Cardiac atrium fibroblast (primary cell): ENCODE measurements at places on chromosomes 2 and 18. TPM values are rescaled to one million over a fixed set of nuclear protein-coding genes. Genes with fewer than 3 reads are reported as not detected.

The RIT2 gene
- total RNA-seq: not detected in 2 replicates

The FRZB gene
- total RNA-seq: 0.49 TPM in 1 of 2 replicates, not detected in the other

The KATNAL2 gene
- 0.32 and 1.1 TPM in 2 replicates for total RNA-seq

The GREB1L gene
- 0.36 and 0.97 TPM in 2 replicates for total RNA-seq

The CLIP4 gene
- 28.8 and 34.3 TPM in 2 replicates for total RNA-seq

The SERPINB11 gene
- total RNA-seq: not detected in 2 replicates

The MGAT4A gene
- 0.54 and 4.2 TPM in 2 replicates for total RNA-seq

The MAB21L4 gene
- total RNA-seq: not detected in 2 replicates

The SLC4A5 gene
- total RNA-seq: under 0.01 and 0.16 TPM in 2 replicates

The LRATD1 gene
- total RNA-seq: 0.49 TPM in 1 of 2 replicates, not detected in the other

The FANCL gene
- 3.4 and 9.4 TPM in 2 replicates for total RNA-seq

The C2orf72 gene
- 2.1 and 3.2 TPM in 2 replicates for total RNA-seq

The LIMS3 gene
- total RNA-seq: 0.65 and 2.3 TPM in 2 replicates

The INO80B gene
- 7.5 and 23.3 TPM in 2 replicates for total RNA-seq

The WBP1 gene
- total RNA-seq: 63.4 and 67.9 TPM in 2 replicates

The SCN3A gene
- total RNA-seq: under 0.01 TPM in 1 of 2 replicates, not detected in the other

The SRD5A2 gene
- not detected in 2 replicates for total RNA-seq

The C2orf66 gene
- total RNA-seq: not detected in 2 replicates

The CHST9 gene
- not detected in 2 replicates for total RNA-seq

The PLCL1 gene
- total RNA-seq: 9.2 and 21.2 TPM in 2 replicates

The VSNL1 gene
- 0.16 TPM in 1 of 2 replicates, not detected in the other for total RNA-seq

The DSG2 gene
- 1.6 and 2.2 TPM in 2 replicates for total RNA-seq

The EHD3 gene
- 15.0 and 15.9 TPM in 2 replicates for total RNA-seq
